ENCODE measurements at places on chromosomes 4 and X. TPM values are rescaled to one million over a fixed set of nuclear protein-coding genes. Genes with fewer than 3 reads are reported as not detected.

GRCh38 chr4:6330384-6330767 is 60.7 kb downstream of the WFS1 start:
- H3K4me3 ChIP-seq = no peak overlapping the region
- peaks cover 4% of the 10 kb centered on the region for H3K27me3 ChIP-seq
- DNase-seq = no peak
- H3K36me3 ChIP-seq = no peaks in the 10 kb centered on the region
- H3K4me1 ChIP-seq = no peaks in the 10 kb centered on the region
- H3K27ac ChIP-seq = no peak overlapping the region

DNA sequence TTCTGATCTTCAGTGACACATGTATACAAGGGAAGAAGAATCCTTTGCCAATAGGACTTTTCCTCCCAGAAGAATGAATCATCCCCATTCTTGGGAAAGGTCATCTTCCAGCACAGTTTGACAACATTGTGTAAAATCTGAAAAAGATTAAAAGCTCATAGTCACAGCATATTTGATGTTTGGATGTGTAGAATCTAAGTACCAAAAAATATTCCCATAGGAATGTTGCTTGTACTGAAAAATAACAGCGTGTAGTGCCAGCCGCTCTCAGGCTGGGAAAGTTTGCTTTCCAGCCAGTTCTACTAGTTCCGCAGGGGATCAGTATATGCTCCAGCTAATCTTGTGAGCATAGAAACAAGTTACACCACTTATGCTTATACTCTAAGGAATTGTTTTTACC is 74.7 kb upstream of the IL13RA1 start:
- H3K27me3 ChIP-seq = no peaks in the 10 kb centered on the region
- no peak for DNase-seq
- no peak overlapping the region for H3K4me3 ChIP-seq
- H3K4me1 ChIP-seq = no peaks in the 10 kb centered on the region

DNA sequence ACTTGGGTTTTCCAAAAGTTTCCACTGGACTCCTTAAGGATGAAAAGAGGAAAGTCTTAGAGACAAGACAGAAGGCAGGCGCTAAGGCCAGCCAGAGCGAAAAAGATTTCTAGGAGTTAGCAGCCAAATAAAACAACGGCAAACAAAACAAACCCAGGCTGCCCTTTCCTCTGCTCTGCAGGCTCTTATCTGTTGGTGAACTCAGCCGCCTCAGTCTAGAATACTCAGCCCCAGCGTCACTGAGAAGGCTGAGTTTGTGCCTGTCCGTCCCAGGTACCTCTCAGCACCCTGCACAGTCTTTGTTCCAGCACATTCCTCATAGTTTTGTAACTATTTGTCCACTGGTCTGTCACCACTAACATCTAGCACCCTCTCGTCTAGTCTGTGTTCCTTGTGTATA is 75.6 kb upstream of the FAM9C start:
- no peak for DNase-seq
- no peak overlapping the region for H3K4me3 ChIP-seq
- H3K4me1 ChIP-seq = no peaks in the 10 kb centered on the region
- H3K27me3 ChIP-seq = no peaks in the 10 kb centered on the region
- no peaks in the 10 kb centered on the region for H3K36me3 ChIP-seq

DNA sequence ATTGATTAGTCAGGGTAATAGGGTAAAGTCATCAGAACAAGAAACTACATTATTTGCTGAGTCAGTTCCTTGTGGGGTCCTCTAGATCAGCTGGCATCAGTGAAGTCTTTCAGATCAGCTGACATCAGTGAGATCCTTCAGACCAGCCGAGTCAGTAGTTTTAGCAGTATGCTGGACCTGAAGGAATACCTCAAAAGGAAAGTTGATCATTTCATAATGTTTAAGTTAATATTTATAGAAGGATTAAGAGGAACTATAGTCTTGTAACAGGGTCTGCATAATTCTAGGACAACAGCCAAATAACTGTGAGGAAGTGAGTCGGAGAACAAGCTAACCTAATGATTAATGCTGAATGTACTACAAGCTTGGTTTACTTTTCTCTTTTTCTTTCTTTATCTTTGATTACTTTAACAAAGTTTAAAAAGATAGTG is 958 bp upstream of the UGT2B7 start:
- no peak for DNase-seq
- no peak overlapping the region for H3K27ac ChIP-seq
- no peaks in the 10 kb centered on the region for H3K27me3 ChIP-seq
- no peaks in the 10 kb centered on the region for H3K4me1 ChIP-seq
- no peaks in the 10 kb centered on the region for H3K36me3 ChIP-seq

CLOCK gene
- 17.6 TPM for total RNA-seq

SORBS2 gene
- 246 TPM for total RNA-seq

MAGEB2 gene
- not detected for total RNA-seq

AMER1 gene
- 3.9 TPM for total RNA-seq

PRDM8 gene
- not detected for total RNA-seq

Data from ascending aorta (tissue), 2 donors.